ENCODE measurements at places on chromosomes 6 and 20. TPM values are rescaled to one million over a fixed set of nuclear protein-coding genes. Genes with fewer than 3 reads are reported as not detected.

Gene DEFB124
- total RNA-seq, result 0.62 TPM

GRCh38 chr6:125099211-125100073 lies 54.1 kb upstream of the TPD52L1 start:
- peak; percentile 55 for DNase-seq

GRCh38 chr6:140854318-140854717 lies 1278.4 kb upstream of the GJE1 start:
- DNase-seq, result peak; percentile 97

Gene CEP57L1
- total RNA-seq, result 30.9 TPM

DNA sequence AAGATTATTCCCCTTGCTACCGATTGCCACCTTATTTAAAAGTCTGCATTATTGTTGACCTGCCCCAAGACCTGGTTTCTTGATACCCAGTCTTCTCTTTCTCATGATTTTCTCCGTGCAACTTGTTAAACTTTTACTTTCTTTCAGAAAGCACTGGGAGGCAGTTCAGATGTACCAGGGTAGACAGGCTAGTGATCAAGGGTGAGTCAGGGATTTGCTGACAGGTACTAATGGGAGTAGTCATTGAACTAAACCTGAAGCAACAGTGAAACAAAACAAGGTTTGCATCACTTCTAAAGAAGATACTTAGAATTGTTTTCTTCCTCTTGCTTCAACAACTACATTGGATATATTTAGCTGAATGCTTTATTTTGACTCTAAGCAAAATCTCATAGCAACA lies 124.4 kb downstream of the KCNQ5 start:
- no peak for DNase-seq

GRCh38 chr20:2805689-2806350 lies 5.4 kb upstream of the CPXM1 start:
- DNase-seq, result no peak

- DNase-seq, result no peak
Observed at GRCh38 chr20:62984666-62985443, 21.9 kb downstream of the BHLHE23 start.

GRCh38 chr6:138973466-138974153 lies 14.4 kb downstream of the REPS1 start:
- DNase-seq, result no peak

- peak; percentile 30 for DNase-seq
Observed at GRCh38 chr6:41288030-41288753, 1.7 kb upstream of the TREM1 start.

DNA sequence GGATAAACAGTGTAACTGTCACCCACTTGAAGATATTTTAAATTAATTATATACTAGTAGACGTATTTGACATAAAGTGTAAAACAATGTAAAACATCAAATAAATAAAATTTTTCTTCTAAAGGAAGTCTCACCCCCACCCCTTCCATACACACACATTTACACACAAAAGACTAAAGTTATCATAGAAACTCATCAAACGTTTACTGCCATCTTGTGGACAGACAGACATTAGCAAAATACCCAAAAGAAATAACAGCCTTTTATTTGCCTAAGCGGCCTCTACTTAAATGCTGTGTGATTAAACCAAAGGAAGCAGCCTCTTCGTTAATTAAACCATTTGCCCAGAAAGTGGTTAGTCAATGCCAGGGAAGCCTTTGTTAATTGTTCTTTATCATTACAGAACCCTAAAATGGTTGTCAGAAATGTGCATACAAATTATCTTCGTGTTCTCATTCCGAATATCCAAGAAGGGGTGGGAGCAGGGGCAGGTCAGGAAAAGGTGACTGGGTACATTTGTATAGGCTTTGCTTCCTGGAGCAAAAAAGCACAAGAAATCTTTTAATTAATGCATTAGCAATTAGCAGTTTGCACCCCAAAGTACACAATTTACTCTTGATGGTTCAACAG lies 176.2 kb upstream of the SASH1 start:
- DNase-seq, result peak; percentile 77

Gene GPR63
- total RNA-seq, result 2.6 TPM

DNA sequence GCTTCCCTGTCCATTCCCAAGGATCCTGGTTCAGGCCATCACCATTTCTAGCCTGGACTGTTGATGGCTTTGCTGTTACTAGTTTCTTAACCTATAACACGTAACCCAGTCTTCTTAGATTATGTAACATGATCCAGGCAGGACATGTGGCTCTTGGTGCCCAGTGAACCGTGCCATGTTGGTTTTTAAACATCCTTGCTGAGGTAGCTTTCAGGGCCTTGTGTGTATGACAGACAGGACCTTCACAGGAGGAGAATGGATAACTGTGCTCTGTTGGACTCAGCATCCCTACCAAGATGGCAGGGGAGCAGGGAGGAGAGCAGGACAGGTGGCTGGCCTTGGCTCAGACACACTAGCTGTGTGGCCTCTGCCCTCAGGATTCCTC lies 46.8 kb downstream of the PANK2 start:
- DNase-seq, result peak; percentile 43

DNA sequence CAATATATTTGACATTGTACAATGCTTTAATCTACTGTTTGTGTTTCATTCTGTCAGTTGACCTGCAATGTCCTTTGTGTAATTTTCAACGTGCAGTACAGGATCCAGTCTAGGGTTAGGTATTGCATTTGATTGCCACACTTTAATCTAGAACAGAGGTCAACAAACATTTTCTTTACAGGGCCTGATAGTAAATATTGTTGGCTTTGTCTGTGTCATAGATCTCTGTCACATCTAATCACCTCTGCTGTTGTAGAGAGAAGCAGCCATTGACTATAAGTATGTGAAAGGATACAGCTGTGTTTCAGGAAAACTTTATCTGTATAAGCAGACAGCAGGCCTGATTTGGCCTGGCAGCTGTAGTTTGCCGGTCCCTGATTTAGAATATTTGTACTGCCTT lies 39.3 kb downstream of the ATRN start:
- no peak for DNase-seq

GRCh38 chr6:83978997-83979396 lies 54.6 kb upstream of the MRAP2 start:
- DNase-seq, result no peak

- no peak for DNase-seq
Observed at GRCh38 chr6:26200918-26201721, 113.9 kb downstream of the HFE start.

- DNase-seq, result no peak
Observed at GRCh38 chr6:18380158-18380836, 6.9 kb upstream of the RNF144B start.
